ENCODE measurements at places on chromosomes 5 and 9.

DNA sequence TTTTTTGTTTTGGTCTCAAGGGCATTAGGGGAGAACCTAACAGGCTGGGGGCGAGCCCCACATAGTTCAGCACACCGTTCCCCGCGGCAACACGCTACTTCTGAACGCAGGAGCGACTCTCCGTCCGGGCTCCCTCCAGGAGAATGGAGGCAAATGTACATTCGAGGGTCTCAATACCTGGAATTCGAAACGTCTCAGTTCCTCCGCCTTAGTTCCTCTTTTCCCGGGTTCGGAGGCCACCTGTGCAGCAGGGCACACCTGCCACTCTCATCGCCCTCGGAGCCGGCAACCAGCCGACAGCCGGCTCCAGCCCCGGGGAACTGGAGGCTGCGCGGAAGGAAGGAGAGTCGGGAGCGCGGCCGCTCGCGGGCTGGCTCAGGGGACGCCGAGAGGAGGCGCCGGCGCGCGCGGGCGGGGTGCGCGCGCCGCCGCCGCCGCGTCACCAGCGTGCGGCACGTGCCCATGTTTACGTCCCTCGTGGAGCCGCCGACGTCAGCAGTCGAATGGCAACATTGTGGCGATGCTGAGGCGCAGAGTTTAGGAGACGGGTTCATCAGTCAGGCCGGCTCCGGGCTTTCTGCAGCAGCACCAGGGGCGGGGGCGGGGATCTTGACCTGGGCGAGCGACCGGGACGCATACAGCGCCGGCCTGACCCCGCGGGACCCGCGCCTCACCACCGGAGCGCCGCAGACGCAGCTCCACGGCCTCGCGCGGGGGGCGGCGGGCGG is at the start of gene JMY:
Gene JMY, plus strand, starts transcription at position 498 of the 728 bp plus-strand sequence. CDS start 520 bp downstream, outside the sequence.
- peak; percentile 84 for DNase-seq

DNA sequence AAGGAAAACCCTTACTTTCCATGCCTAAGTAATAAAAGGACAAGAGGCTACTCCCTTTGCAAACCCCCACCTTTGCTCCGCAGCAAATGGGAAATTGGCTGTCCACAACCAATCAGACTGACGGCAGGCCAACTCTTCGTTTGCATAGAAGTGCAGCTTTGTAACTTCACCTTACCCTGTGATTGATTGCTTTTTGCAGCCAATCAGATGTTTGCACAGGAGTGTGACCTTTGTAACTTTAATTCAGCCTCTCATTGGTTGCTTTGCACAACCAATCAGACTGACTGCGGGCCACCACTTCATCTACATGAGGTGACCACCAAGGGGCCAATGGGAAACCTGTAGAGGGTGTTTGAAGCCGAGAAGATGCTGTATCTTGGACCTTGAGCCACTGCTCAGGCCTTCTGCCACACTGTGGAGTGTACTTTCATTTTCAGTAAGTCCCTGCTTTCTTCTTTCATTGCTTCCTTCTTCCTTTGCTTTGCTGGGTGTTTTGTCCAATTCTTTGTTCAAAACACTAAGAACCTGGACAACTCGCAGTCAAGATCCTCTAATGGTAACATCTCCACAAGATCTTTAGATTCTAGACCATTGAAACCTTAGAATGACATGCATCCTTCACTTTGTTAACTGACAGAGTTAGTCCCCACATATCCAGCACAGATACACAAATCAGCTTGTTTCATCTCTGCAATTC is 51.3 kb upstream of the FREM1 start:
- DNase-seq = no peak

DNA sequence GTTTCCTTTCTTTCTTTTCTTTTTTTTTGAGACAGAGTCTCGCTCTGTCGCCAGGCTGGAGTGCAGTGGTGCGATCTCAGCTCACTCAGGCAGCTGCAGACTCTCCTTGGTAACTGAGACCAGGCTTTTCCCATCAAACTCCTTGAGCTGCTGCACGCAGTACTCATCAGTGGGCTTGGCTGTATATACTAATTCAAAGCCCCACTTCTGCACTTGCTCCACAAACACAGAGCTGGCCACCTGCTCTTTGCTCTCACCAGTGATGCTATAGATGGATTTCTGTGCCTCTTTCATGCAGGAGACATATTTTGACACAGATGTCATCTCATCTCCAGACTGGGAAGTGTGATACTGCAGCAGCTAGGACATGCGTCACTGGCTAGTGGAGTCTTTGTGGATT is 252.7 kb downstream of the AP3B1 start:
- peak; percentile 49 for DNase-seq

GRCh38 chr5:8585230-8586018 is 716.5 kb downstream of the MTRR start:
- DNase-seq = peak; percentile 19

- DNase-seq = peak; percentile 73
These were observed 17.3 kb upstream of the BICD2 start for GRCh38 chr9:92781899-92782298.
